ENCODE measurements at places on chromosomes 6 and 20. TPM values are rescaled to one million over a fixed set of nuclear protein-coding genes. Genes with fewer than 3 reads are reported as not detected.

CARMIL1 gene
- total RNA-seq = 10.4 TPM

DEFB119 gene
- not detected for total RNA-seq

ZNF831 gene
- 36.5 TPM for total RNA-seq

IPCEF1 gene
- total RNA-seq = 83.0 TPM

FAM162B gene
- total RNA-seq = not detected

EYA4 gene
- total RNA-seq = not detected

TGM3 gene
- total RNA-seq = not detected

IL20RA gene
- total RNA-seq = not detected

MAP3K7 gene
- 35.7 TPM for total RNA-seq
